ENCODE measurements at places on chromosomes 3 and 15.

DNA sequence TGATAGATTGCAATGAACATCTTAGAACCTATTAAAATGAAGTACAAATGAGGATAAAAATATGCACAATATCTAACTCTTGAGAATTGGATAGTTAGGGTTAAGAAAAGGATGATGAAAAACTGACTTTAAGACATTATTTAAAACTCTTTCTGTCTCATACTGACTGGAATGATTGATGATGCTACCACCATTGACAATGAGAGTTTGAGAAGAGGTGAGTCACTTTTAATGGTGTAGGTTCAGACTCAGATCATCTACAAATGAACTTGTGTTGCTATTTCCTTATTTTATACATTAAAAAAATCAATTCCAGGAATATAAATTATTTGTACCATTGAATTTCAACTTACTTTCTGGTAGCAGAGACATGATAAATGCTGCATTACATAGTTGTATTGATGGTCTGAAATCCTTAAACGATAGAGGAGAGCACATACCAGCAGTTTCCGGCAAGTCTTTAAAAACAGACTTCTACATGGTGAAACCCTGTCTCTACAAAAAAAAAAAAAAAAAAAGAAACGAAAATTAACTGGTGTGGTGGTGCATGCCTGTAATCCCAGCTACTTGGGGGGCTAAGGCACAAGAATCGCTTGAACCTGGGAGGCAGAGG, 409.0 kb downstream of the OTOL1 start:
- ATAC-seq: no peak

DNA sequence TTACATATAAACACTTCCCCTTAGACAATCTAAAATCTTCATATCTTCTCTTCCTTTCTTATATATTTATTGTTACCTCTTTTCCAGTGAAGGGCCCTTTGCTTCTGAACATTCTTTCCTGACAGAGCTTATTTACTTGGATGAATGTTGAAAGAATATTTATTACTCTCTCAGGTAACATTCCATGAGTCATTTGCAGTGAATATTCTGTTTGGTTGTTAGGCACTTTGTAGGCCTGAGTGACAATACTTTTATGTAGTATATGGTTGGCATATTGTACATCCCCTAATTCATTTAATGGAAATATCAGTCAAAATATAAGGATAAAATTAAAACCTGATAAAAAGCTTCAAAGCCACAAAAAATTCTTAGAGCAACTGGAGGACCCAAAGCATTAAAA, 260.9 kb upstream of the KCNMB2 start:
- no peak for ATAC-seq

- ATAC-seq: peak; percentile 84
Observed at GRCh38 chr3:106215047-106215446, 346.2 kb upstream of the CBLB start.

DNA sequence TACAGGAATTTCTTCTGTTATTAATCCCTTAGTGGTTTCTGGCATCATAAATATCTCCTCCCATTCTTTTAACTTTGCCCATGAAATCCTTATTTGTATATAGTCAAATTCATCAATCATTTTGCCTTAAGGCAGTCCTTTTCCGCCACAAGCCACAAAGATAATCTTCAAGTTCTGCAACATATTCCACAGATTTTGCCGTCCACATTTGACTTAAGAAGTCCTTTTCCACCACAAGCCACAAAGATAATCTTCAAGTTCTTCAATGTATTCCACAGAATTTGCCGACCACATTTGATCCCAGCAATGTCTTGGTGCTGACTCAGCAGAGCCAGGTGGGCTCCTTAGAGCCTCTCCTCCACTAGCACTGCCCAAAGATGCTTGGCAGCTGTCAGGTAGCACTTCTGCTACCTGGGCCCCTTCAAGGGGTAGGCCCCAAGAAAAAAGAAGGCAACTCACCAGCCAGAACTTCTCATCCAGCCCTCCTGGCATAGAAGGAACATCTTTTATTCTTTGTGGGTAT, 35.0 kb downstream of the SEC22C start:
- no peak for ATAC-seq

DNA sequence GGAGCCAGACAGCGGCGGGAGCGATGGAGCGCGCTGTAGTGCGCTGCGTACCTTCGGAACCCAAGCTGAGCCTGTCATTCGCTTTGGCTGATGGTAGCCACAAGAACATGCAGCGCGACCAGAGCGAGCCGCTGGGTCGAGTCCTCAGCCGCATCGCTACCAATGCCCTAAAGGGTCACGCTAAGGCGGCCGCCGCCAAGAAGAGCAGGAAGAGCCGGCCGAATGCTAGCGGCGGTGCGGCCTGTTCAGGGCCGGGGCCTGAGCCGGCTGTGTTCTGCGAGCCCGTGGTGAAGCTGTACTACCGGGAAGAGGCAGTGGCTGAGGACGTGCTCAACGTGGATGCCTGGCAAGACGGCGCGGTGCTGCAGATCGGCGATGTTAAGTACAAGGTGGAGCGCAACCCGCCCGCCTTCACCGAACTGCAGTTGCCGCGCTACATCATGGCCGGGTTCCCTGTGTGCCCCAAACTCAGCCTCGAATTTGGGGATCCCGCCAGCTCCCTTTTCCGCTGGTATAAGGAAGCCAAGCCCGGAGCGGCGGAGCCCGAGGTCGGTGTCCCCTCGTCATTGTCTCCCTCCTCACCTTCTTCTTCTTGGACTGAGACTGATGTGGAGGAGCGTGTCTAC, 498 bp downstream of the PDE12 start:
- ATAC-seq: peak; percentile 28

DNA sequence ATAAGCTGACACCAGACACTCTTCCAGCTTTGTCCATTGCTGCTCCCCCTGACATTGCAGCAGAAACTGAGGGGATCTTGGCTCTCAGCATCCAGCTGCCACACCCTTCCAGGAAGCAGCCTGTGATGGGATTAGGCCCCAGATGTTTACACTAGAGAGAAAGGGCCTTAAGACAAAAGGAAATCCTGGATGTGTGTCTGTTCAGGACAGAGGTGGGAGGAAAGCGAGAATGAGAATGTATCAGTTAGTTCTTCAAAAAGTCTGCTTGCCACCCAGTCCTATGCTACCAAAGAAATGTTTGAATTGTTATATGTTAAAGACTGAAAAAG, 58.8 kb downstream of the HES1 start:
- no peak for ATAC-seq

GRCh38 chr3:152559246-152559645, 275.7 kb upstream of the P2RY1 start:
- ATAC-seq: no peak

DNA sequence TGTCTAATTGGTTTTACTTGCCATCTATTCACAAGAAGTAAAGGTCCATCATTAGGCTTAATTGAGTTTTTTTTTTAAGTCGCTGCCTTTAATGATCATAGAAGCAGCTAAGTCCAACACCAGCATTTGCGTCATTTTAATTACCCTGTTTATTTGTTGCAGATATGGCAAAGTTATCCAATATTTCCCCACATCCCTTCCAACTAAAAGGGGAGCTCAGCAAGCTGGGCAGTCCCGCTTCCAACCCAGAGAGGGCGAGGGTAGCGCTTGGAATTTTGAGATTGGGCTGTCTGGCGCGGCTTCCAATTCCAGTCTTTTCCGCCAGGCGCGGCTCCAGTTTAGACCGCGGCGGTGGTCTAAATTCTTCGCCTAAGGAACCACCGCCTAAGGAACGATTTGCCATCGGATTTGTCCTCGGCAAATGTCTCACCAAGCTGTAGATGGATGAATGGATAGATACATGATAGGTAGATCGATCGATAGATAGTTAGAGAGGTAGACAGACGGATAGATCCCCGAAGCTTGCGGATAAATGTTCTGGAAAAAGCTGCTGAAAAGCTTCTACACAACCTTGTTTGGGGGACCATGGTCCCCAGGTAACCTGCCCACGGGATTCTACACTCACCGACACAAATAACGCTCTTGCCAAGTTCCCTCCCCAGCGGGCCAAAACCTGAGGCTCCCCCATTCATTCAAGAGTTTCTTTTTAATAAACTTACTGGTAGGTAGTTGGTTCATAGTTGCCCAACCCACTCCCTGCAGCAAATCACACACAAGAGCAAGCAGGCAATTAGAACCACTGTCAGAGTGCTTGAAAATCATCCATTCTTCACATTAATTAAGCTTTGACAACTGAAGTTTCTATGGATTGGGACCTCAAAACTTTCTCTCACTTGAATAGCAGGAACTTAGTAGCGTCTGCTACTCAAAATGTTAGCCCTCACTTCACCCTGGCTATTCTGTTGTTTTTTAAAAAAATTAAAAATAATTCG, 49.1 kb downstream of the ZIC4 start:
- no peak for ATAC-seq

DNA sequence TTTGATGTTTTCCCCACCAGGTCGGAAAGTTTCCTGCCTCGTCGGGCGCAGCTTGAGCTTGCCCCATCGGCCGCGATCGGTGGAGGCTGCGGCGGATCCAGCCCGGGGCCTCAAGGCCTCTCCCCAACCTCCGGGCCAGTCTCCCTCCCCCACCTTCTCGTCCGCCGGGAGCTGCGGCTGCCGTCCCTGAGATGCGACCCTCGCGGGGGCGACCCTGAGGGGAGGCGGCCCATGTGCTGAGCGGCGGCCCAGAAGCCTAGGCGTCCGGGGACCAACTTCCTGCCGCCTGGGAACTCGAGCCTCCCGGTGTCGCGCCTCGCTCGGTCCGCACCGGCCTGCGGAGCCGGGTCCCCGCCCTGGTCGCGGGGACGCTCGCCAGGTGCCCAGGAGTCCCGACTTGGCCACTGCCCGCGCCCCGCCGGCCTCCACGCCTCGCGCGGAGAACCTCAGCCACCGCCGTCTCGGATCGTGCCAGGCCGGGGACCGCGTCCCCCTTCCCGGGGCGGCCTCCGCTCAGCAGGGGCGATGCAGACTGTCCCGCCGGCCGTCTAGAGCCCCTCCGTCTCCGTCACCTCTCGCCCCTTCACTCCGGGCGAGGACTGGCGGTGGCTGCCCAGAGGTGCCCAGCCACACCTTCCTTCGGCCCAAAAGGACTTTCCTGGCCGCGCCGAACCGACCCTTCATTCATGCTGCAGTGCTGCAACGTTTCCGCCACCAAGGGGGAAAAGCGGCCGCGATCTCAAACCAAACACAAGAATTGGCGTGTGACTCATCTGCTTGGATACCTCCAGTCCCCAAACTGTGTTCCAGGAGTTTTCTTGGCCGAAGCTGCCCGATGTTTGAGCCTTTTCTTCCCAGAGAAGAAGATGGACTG, 656 bp downstream of the SLMAP start:
- ATAC-seq: peak; percentile 17

DNA sequence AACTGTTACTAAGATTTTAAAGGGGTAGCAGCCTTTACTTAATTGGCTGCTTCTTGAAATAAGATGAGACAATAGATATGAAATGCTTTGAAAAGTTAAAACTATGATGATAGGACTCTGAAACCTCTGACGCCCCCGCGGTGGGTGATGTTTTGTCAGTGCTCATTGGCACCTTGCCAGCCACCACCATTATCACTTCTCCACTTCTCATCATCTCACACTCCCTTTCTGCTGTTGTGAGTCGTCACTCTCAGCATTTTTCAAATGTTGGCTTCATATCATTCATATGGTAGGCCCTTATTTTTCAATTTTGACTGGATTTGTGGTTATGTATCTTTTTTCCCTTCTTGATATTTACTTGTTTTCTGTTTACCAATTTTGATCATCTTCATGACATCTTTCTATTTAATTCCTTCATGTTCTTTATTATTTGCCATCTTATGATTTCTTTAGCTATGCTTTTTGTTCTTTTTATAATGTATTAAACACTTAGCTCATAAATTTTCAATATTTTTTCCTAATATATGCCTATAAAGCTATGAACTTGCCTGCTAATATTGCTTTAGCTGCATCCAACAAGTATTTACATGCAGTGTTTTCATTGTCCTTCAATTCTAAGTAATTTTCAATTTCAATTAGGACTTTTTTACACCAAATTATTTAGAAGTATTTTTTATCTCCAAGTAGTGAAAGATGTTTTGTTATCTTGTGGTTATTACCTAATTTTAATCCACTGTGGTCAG, 30.3 kb upstream of the SKOR1 start:
- no peak for ATAC-seq

DNA sequence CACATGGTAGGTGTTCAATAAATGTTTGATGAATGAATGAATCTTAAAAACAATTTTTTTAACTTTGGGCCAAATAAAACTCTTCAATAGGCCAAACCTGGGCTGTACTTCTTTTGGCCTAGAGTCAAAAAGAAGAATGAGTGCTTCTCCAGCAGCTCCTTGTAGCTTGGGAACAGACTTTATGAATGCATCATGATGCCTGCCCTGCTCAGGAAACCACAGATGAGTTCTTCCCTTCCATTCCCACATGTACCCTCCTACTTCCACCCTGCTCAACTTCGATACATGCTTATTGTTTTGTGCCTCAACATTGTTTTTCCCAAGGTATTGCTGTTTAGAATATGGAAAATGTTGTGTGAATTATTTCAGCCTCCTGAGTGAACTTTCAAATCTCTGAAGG, 87.0 kb downstream of the FILIP1L start:
- no peak for ATAC-seq

Measured in activated CD4-positive, CD25-positive, alpha-beta regulatory T cell treated with anti-CD3 and anti-CD28 coated beads, Interleukin-2, amount 50 U/mL, for 24 hours (primary cell).